PC-3 (cell line): ENCODE measurements at places on chromosomes 5 and 9. TPM values are rescaled to one million over a fixed set of nuclear protein-coding genes. Genes with fewer than 3 reads are reported as not detected.
A peak's percentile ranks its signal among the peaks of the same experiment; 100 is the strongest.

The ORM2 gene
- not detected in 2 replicates for total RNA-seq

The SV2C gene
- not detected in 2 replicates for total RNA-seq

The TCF7 gene
- total RNA-seq: 3.9 and 7.0 TPM in 2 replicates

DNA sequence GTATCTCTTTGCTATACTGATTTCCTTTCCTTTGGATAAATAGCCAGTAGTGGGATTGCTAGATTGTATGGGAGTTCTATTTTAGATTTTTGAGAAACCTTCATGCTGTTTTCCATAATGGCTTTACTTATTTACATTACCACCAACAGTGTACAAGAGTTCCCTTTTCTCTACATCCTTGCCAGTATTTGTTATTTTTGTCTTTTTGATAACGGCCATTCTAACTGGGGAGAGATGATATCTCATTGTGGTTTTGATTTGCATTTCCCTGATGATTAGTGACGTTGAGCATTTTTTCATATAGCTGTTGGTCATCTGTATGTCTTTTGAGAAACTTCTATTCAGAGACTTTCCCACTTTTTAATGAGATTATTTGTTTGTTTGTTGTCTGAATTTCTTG, 25.8 kb downstream of the NADK2 start:
- H3K27ac ChIP-seq: no peak overlapping the region
- no peaks in the 10 kb centered on the region for H3K27me3 ChIP-seq
- no peaks in the 10 kb centered on the region for H3K4me1 ChIP-seq
- DNase-seq: no peak

DNA sequence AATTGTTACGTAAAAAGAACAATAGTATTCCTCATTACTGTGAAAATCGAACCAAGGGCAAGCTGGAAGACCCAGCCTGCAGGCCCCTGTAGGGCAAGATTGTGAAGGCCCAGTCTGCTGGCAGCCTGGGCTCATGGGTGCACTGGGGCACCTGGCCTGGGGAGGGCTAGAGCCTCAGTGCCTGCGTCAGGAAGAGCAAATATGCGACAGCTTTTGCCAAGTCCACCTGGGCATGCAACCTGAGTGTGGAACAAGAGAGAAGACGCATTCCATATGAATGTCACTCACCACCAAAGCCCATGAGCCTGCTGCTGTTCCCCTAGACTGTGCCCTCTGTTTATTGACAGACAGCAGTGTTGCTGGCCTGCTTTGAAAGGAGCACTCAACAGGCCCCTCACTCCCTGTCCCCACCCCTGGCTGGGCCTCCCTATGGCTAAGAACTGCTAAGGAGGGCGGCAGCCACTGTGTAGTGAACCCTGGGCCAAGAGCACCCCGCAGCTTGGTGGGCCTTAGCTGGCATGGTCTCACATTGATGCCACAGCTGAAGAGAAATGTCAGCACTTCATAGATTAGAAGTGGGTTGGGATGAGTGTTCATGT, 28.2 kb downstream of the PSD2 start:
- no peaks in the 10 kb centered on the region for H3K36me3 ChIP-seq
- no peak overlapping the region for H3K27ac ChIP-seq
- no peak overlapping the region for H3K4me3 ChIP-seq
- no peak for DNase-seq
- H3K4me1 ChIP-seq: no peaks in the 10 kb centered on the region
- peaks cover 34% of the 10 kb centered on the region for H3K27me3 ChIP-seq

DNA sequence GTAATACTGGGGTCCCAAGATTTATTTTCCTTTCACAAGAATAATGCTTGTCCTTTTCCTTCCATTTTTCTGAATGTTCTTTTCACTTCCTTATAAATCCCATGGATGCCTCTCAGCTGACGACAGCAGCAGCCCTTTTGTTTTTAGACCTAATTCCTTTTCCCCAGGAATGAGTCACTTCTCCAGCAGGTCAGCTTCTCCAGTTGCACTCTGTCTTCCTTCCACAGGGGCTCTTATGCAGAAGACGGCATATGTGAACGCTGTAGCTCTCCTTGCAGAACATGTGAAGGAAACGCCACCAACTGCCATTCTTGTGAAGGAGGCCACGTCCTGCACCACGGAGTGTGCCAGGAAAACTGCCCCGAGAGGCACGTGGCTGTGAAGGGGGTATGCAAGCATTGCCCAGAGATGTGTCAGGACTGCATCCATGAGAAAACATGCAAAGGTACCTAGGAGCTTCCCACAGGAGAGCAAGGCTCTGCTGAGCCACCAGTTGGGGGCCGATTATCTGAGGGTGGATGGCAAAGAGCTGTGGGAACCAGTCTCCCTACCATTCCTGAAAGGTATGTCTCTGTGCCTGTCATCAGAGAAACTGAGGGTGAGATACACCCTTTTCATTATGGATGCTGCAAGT, 72.9 kb downstream of the RFK start:
- H3K27ac ChIP-seq: no peak overlapping the region
- H3K4me1 ChIP-seq: no peaks in the 10 kb centered on the region
- no peak overlapping the region for H3K4me3 ChIP-seq
- H3K27me3 ChIP-seq: 0 out of 2 replicates have a peak, but pooled peaks cover 6% of the 10 kb centered on the region
- no peaks in the 10 kb centered on the region for H3K36me3 ChIP-seq
- DNase-seq: peak; percentile 32

GRCh38 chr5:77560677-77561263, 68.7 kb upstream of the WDR41 start:
- no peaks in the 10 kb centered on the region for H3K4me1 ChIP-seq
- no peaks in the 10 kb centered on the region for H3K36me3 ChIP-seq
- no peak overlapping the region for H3K4me3 ChIP-seq
- H3K27me3 ChIP-seq: peaks cover 6% of the 10 kb centered on the region; the same call in 1 of the 2 replicates
- H3K27ac ChIP-seq: no peak overlapping the region

DNA sequence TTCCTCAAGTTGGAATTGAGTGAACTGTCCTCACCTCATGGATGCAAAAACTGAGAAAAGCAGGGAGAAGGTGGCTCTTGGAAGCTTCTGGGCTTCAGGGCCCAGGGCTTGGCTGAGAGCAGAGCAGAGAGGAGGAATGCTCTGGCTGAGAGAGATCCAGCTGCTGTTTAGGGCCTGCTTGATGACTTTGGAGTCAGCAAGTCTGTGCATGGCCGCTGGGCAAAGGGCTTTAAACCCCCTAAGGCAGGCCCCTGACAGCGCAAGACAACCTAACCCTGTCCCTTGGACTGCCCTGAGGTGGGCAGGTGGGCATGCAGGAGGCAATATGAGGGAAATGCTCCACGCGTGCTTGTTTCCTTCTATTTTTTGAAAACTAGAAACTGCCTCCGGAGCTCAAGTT, 8.6 kb downstream of the STC2 start:
- peaks cover 9% of the 10 kb centered on the region for H3K4me1 ChIP-seq
- no peak overlapping the region for H3K27ac ChIP-seq
- no peaks in the 10 kb centered on the region for H3K27me3 ChIP-seq
- no peak for DNase-seq
- H3K36me3 ChIP-seq: peaks cover 78% of the 10 kb centered on the region

- H3K27me3 ChIP-seq: peaks cover 68% of the 10 kb centered on the region
- H3K4me3 ChIP-seq: no peak overlapping the region
- H3K4me1 ChIP-seq: no peaks in the 10 kb centered on the region
- no peaks in the 10 kb centered on the region for H3K36me3 ChIP-seq
Observed at GRCh38 chr9:76902395-76902794, 3.5 kb downstream of the PRUNE2 start.

GRCh38 chr5:176429972-176430371, 13.6 kb upstream of the CLTB start:
- H3K27ac ChIP-seq: no peak overlapping the region
- no peak for DNase-seq
- H3K36me3 ChIP-seq: no peaks in the 10 kb centered on the region
- no peaks in the 10 kb centered on the region for H3K27me3 ChIP-seq
- peaks cover 5% of the 10 kb centered on the region for H3K4me1 ChIP-seq

GRCh38 chr5:173310861-173311785, 17.1 kb downstream of the STC2 start:
- no peak overlapping the region for H3K27ac ChIP-seq
- H3K4me3 ChIP-seq: no peak overlapping the region
- H3K36me3 ChIP-seq: no peaks in the 10 kb centered on the region; the same call in 1 of the 2 replicates
- H3K4me1 ChIP-seq: peaks cover 5% of the 10 kb centered on the region; the same call in 1 of the 2 replicates
- no peaks in the 10 kb centered on the region for H3K27me3 ChIP-seq
- DNase-seq: peak; percentile 31

DNA sequence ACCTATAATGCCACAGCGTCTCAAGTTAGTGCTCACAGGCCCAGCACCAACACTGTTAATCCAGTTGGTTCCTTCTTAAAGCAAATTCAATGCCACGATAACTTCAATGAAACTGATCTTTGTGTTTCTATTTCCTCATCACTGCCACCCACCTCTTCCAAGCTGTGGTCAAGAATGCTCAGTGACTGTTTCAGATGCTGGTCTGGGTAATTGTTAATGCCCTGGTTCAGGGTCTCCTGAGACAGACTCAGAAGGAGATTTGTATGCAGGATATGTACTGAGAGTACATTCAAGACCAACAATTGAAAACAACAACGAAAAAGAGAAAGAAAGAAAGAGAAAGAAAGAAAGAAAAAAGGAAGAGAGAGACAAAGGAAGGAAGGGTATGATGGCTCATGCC, 505.3 kb downstream of the TLE4 start:
- H3K27ac ChIP-seq: no peak overlapping the region
- no peaks in the 10 kb centered on the region for H3K36me3 ChIP-seq
- no peak overlapping the region for H3K4me3 ChIP-seq
- no peak for DNase-seq

- no peaks in the 10 kb centered on the region for H3K36me3 ChIP-seq
- H3K4me3 ChIP-seq: no peak overlapping the region
- H3K27ac ChIP-seq: no peak overlapping the region
- H3K4me1 ChIP-seq: peaks cover 13% of the 10 kb centered on the region
Observed at GRCh38 chr5:56833325-56833724, 18.0 kb downstream of the MAP3K1 start.

DNA sequence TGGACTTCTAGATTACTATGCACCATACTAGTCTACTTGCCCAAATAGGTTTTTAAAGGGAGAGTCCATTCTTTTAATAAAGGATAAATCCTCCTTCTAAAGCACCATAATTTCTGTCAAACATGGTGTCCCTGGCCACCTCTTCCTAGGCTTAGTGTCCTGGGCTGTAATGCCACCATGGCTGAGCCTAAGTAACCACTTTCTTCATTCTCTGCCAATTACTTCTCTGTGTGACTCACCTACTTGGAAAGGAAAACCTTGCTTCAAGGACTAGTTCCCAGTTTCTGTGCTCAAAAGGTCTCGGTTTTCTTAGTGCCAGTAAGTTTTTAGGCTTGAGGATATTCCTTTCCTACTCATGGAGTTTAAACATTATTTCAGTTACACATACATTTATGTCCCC, 273.4 kb downstream of the DENND1A start:
- no peak overlapping the region for H3K4me3 ChIP-seq
- DNase-seq: peak; percentile 38
- H3K4me1 ChIP-seq: no peaks in the 10 kb centered on the region
- H3K27me3 ChIP-seq: no peaks in the 10 kb centered on the region
- no peaks in the 10 kb centered on the region for H3K36me3 ChIP-seq

- no peak for DNase-seq
- no peaks in the 10 kb centered on the region for H3K4me1 ChIP-seq
- H3K27ac ChIP-seq: no peak overlapping the region
- H3K27me3 ChIP-seq: peaks cover 36% of the 10 kb centered on the region
- no peak overlapping the region for H3K4me3 ChIP-seq
Observed at GRCh38 chr9:76618762-76619161, 145.5 kb upstream of the PCA3 start.

DNA sequence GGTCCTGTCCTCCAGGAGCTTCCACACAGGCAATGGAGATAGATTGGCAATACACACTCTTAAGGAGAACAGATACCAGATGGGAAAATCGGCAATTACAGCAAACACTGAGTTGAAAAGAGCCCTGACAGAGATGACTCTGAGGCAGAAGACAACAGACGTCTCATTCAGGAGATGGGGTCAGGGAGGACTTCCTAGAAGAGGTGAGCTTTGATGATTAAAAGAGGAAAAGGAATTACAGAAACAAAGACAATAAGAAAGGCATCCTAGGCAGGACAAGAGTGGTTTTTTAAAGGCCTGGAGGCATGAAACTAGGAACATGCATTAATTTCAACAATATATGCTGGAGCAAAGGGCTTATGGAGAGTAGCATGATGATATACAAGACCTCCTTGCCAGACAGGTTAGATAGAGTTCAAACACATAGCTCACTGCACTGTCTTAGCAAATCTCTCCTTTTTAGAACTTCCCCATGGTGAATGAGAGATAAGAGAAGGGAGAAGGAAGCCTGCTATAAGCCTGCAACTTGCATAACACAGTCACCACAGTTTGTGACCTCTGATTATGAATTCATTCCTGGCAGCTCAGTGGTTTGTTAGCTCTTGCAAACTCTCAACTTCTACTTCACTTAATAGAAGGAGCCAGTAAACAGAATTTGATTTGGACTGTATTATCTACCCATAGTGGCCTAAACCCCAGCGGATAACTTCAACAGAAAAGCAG, 48.5 kb downstream of the SIL1 start:
- H3K4me3 ChIP-seq: no peak overlapping the region
- H3K27me3 ChIP-seq: no peaks in the 10 kb centered on the region
- peaks cover 12% of the 10 kb centered on the region for H3K4me1 ChIP-seq
- no peak overlapping the region for H3K27ac ChIP-seq

GRCh38 chr5:54484219-54484894, 28.9 kb downstream of the HSPB3 start:
- no peak overlapping the region for H3K4me3 ChIP-seq
- DNase-seq: no peak
- no peaks in the 10 kb centered on the region for H3K36me3 ChIP-seq
- H3K27ac ChIP-seq: no peak overlapping the region
- no peaks in the 10 kb centered on the region for H3K4me1 ChIP-seq

GRCh38 chr5:91146230-91146629, 236.9 kb downstream of the ARRDC3 start:
- peaks cover 12% of the 10 kb centered on the region for H3K4me1 ChIP-seq
- H3K27ac ChIP-seq: no peak overlapping the region
- no peaks in the 10 kb centered on the region for H3K36me3 ChIP-seq
- H3K4me3 ChIP-seq: no peak overlapping the region
- DNase-seq: no peak

- H3K4me3 ChIP-seq: no peak overlapping the region
- peaks cover 11% of the 10 kb centered on the region for H3K4me1 ChIP-seq
- H3K27ac ChIP-seq: no peak overlapping the region
- no peaks in the 10 kb centered on the region for H3K36me3 ChIP-seq
Observed at GRCh38 chr5:72122602-72123001, 15.3 kb downstream of the MAP1B start.

DNA sequence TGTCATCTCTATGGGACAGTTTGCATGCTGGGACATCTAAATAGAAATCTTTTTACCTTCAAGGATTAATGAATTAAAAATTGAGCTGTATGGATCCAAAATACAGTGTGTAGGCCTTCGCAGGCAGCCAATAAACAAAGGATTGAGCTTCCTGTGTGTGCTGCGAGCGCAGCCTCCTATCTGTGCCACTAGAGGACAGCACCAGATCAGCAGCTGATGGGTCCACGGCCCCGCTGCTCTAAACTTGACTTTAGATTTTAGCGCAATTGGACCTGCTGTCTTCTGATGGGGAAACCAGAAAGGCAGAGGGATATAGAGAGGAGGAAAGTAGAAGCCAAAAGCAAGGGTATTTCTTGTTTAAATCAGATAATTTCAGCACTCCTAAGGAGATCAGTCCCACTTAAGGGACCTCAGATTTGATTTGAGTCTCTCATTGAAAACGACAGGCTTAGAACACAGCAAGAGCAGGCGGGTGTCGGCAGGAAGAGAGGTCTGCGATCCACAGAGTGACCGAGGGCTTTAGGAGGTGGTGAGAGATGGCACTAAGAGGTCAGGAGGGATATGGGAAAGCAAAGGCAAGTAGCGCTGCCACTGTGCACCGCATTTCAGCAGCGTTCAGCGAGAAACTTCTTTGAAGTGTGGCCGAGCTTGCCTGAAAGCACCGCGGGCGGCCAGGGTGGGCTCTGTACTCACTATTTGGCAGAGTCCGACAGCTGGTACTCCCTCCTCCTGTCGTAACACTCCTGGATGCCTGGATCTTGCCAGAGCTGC, 214.3 kb downstream of the GNA14 start:
- H3K27me3 ChIP-seq: no peaks in the 10 kb centered on the region
- H3K4me1 ChIP-seq: no peaks in the 10 kb centered on the region
- no peaks in the 10 kb centered on the region for H3K36me3 ChIP-seq
- DNase-seq: peak; percentile 64
